Smooth muscle cell of the pulmonary artery (primary cell): ENCODE measurements at places on chromosomes 13 and 19. TPM values are rescaled to one million over a fixed set of nuclear protein-coding genes. Genes with fewer than 3 reads are reported as not detected.

ATP11A gene
- 13.6 and 23.8 TPM in 2 replicates for total RNA-seq

C1QTNF9B gene
- not detected in 2 replicates for total RNA-seq

KCNC3 gene
- total RNA-seq = 0.46 and 0.53 TPM in 2 replicates

ZNF99 gene
- not detected in 2 replicates for total RNA-seq

SPATA13 gene
- total RNA-seq = 4.8 and 11.7 TPM in 2 replicates

CCL25 gene
- total RNA-seq = not detected in 2 replicates

ZNF492 gene
- total RNA-seq = 0.20 and 0.26 TPM in 2 replicates

ZNF419 gene
- total RNA-seq = 13.8 and 13.9 TPM in 2 replicates

IGFL1 gene
- not detected in 2 replicates for total RNA-seq

TSKS gene
- 0.52 TPM in 1 of 2 replicates, not detected in the other for total RNA-seq

ZNF418 gene
- 5.7 and 6.2 TPM in 2 replicates for total RNA-seq
